ENCODE measurements at places on chromosomes 3 and 15.
A peak's percentile ranks its signal among the peaks of the same experiment; 100 is the strongest.

DNA sequence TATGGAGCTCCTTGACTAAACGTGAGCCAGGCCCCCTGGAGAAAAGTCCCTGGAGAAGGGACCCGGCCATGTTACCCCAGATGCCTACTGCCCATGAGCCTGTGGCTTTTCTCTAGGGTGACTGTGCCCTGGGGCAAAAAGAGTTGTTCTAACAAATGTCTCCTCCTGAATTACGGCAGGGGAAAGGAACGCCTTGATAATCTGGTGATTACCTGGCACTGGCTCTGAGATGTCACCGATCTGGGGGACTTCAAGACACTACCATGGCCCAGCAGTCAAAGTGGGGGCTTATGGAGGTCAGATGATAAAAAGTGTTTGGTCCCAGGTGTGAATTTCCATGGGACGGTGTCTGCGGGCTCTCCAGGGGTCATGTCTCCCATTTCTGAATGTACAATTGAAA is 140.7 kb downstream of the KLF13 start:
- no peak for DNase-seq

- peak; percentile 87 for DNase-seq
Measured at GRCh38 chr3:185362850-185363661, at the start of gene MAP3K13. TSS of gene MAP3K13 (plus strand) at chr3:185363136. CDS start at chr3:185428582, 65,446 bp downstream.

- DNase-seq: peak; percentile 2
Measured at GRCh38 chr3:15553749-15554148, 32.2 kb upstream of the COLQ start.

- no peak for DNase-seq
Measured at GRCh38 chr15:100765467-100766241, 114.0 kb upstream of the ALDH1A3 start.

DNA sequence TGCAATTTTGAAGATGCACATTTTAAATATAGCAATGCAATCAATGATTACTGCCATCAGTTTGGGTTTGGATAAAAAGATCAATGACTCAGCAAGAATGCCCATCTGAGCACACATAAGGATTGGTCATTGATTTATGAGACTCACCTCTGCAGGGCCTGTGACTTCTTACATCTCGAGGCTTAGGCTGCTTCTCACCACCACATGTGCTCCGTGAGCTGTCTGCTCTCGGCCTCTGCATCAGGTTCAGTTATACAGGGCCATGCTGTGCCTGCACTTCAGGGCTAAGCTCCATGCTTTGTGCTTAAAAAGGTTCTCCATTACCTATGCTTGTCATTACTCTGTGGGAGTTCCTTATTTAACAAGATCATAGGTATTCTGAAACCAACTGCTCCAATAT is 887.5 kb downstream of the DIPK2A start:
- no peak for DNase-seq

DNA sequence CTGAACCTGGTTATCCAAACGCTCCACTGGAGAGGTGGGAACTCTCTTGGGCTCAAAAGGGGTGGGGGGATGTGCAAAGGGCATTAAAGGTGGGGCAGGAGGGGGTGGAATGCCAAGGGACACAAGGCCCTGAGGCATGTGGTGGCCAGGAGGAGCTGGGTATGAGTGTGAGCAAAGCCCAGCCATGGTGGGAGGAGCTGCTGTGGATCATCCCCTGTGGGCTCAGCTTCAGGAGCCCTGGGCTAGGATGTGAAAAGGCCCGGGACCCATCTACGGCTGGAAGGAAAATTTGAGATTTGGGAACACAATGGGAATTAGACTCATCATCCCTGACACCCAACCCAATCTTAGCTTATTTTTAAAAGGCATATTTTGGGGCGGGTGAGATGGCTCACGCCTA is 33.3 kb downstream of the MGLL start:
- DNase-seq: no peak

DNA sequence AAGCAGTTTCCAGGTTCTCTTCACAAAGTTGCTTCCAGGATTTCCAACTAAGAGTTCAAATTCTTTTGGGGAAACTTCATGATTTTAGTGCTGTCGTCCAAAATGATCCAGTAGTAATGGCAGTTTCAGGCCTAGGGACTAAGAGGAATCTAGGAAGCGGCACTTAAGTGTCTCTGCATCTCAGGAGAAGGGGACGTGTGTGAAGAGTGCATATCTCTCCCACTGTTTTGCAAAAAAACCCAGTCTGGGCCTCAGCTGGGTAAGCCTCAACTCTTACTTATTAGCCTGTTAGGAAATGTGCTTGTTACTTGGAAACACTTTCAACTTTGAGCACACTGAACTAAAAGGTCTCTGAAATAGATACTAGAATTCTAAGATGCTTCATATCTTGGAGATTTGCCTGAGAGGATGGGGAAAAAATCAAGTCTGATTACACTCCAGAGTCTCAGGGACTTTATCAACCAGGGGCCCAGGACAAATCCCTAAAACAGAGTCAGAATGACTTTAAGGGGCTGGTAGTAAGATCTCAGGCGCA is 81.8 kb downstream of the WDR76 start:
- no peak for DNase-seq

DNA sequence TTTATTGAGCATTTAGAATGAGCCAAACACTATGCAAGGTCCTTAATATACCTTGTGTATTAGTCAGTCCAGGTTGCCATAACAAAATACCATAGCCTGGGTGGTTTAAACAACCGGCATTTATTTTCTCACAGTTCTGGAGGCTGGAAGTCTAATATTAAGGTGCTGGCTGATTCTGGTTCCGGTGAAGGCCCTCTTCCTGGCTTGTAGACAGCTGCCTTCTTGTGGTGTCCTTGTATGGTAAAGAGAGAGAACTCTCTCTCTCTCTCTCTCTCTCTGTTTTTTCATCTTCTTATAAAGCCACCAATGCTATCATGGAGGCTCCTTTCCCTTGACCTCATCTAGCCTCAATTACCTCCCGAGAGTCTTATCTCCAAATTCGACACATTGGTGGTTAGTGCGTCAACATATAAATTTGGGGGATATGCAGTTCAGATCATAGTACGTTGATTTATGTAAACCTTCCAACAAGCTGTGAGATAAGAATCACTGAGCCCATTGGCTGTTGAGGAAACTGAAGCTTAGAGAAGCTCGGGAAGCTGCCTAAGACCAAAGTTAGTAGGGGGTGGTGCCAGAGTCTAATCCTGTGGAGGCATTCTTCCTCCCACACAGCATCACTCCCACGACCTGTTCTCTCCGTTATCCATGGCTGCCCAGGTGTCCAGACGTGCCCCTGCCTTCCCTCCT is 298.0 kb upstream of the PROK2 start:
- DNase-seq: peak; percentile 71

- DNase-seq: no peak
Measured at GRCh38 chr3:10653866-10654611, 148.7 kb upstream of the ATP2B2 start.

DNA sequence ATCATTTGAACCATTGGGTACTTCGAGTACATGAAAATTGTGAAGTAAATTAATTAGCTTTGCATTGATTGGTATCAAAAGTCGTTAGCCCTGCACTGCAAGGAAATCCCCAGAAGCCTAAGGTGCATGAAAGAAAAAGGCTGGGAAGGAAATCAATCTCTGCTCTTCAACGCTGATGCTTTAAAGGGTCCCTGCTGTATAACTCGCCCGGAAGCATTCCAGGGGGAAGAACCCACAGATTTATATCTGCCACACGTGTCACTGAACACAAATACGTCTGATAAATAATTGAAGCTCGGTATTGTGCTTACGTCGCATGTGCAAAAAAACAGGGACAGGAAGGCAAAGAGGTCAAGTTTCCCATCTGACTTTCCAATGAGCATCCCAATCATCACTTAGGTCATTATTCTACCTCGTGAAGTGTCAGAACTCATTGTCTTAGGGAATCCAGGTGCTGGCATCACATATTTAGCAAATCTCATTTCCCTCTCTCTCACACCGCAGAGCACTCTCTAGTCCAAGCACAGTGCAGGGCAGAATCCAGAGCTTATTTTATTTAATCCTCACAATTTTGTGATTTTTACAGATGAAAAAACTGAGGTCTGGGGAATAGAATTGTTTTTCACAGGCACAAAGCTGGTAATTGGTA is 804.4 kb upstream of the CFAP20DC start:
- DNase-seq: no peak

GRCh38 chr15:42507514-42507913 is 12.1 kb downstream of the SNAP23 start:
- no peak for DNase-seq

Data from OCI-M1 (cell line).